Stimulated activated CD8-positive, alpha-beta memory T cell treated with anti-CD3 and anti-CD28 coated beads, Interleukin-7, amount 100 ng/mL, for 1 hour (primary cell): ENCODE measurements at places on chromosomes 6 and 20.

DNA sequence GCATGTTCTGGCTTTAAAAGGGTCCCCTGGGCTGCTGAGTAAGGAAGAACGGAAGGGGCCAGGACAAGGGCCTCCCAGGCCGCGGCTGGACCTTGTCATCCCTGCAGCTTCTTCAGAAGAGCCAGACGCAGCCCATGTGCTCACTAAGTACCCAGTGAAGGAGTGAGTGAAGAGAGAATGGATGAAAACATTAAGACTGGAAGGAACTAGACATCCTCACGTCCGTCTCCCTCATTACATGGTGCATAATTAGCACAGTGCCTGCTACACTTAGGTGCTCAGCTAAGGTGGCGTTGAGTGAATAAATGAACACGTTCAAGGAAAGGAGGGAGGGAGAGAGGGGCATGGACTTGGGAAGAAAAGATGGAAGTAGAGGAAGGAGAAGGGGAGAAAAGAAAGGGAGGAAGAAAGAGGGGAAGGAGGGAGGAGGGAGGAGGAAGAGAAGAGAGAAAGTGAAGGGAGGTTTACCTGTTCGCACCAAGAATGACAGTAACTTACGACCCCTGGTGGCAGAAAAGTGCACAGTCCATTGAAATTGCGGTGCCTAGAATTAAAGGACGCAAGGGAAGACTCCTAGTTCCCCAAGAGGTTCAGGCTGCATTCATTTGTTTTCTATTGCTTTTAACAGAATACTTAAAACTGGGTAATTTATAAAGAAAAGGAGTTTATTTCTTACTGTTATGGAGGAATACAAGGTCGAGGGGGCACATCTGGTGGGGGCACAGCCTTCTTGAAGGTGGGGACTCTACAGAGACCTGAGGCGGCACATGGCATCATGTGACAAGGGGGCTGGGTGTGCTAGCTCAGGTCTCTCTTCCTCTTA, 8.0 kb downstream of the TP53RK start:
- DNase-seq: peak; percentile 36

GRCh38 chr6:26594730-26595632, 1.8 kb upstream of the ABT1 start:
- no peak for DNase-seq

- no peak for DNase-seq
Observed at GRCh38 chr6:28349344-28349891, 329 bp upstream of the ZKSCAN3 start.

- DNase-seq: no peak
Observed at GRCh38 chr6:10411971-10412460, 2.9 kb downstream of the TFAP2A start.

GRCh38 chr6:84358581-84358980, 131.1 kb upstream of the CEP162 start:
- no peak for DNase-seq

- no peak for DNase-seq
Observed at GRCh38 chr6:17389274-17389847, 4.0 kb upstream of the CAP2 start.

DNA sequence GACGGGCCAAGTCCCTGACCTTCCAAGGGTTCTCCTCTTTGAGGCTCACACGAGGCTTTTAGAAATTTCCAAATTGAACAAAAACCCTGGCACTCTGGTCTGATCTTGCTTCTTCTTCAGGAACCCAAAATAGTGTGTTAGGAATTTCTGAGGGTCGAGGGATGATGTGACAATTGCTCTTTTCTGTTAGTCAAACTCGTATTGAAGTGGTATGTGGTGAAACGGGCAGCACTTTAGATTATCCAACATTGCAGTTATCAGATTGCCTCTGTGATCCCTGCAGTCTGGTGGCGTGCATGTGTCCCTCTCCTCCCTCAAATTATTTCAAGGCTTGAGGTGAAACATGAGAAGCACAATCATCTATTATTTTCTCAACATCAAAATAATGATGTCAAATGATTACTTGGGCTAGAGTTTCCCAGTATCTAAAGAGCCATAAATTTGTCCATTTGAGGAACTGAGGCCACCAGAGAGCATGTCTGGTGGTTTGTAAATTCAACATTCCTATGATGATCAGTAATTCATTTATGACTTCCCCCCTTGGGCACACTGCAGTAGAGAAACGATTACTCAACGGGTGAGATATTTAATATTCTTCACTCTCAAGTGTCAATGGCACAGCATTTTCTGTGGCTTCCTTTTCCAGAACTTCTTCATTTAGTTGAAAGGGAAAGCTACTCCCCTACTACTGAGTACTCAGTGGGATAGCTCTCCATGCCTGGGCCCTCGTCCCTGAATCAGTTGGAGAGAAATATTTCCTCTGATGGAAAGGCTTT, 308.6 kb upstream of the MAP3K7 start:
- no peak for DNase-seq

DNA sequence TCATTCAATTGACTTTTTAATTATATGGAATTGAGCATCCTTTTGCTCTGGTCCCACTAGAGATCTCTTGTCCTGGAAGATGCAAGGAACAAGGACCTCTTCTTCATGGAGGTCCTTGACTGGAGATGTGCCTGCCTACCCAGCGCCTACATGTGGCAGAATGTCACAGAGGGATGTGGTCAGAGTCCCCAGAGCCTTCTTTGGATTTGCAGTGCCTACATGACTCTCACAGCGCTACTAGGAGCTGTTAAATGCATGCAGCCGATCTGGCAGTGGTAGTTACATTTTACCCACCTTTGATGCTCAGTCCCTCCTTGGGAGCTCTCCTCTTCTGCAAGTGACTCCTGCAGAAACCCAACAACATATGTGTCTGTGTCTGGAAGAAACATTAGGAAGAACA, 51.9 kb upstream of the ADTRP start:
- no peak for DNase-seq

DNA sequence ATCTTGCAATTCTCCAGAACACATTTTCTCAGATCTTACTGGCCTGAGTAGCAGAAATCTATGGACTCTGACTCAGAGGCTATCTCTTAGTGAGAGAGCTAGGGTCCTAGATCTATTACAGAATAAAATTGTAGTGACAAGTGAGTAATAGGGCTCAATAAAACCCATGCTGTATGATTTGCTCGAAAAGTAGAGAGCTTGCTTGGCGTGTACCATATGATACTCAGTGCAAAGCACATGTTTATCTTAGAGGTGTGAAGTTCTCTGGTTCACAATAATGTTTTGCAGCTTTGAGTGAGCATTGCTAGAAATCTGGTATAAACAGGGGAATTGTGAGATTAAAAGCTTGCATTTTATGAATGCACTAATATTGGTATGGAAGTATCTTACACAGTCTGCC, 87.8 kb upstream of the PRSS16 start:
- DNase-seq: no peak

- DNase-seq: no peak
Observed at GRCh38 chr6:18028332-18028731, 40.9 kb upstream of the KIF13A start.

DNA sequence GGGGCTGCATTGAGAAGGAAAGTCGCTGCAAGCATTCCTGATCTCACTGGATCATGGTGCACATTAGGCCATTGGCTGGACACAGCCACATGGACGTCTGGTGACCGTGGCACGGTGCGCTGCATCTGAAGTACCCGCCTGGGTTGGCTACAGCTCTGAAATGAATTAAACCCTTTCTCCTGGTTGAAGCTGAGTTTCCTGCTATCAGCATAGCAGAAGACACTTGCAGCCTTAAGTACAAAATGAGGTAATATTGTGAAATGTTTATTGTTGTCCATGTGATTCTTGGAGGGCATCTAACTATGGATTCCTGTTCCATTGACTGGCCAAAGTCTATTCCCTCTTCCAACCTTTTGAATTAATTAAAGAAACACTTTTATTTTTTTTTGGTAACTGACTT, 89.8 kb upstream of the ADTRP start:
- no peak for DNase-seq

DNA sequence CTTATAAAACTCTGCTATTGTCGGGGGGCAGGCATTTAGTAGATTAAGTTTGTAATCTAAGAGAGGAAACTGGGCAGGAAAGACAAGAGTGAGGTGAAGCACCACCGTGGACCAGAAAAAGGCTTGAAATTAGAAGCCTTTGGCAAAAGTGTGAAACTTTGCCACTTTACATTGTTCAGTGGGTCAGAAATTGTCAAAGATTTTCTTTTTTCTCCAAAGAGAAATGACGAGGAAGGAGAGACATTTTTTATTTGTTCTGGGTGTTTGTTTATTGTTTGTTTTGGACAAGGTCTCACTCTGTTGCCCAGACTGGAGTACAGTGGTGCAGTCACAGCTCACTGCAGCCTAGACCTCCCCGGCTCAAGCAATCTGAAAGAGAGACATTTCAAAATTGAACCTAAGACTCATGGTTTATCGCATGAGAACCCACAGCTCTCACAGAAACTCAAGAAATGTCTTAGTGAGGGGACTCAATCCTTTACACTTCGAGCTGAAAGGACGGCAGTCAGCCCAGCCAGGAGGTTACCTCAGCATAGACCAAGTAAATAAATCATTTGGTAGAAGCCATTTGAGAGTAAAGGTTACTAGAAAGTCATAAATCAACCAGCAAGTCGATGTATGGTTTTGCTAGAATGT, 262.8 kb upstream of the TAB2 start:
- no peak for DNase-seq

- no peak for DNase-seq
Observed at GRCh38 chr6:96196633-96197032, 180.9 kb downstream of the FUT9 start.

DNA sequence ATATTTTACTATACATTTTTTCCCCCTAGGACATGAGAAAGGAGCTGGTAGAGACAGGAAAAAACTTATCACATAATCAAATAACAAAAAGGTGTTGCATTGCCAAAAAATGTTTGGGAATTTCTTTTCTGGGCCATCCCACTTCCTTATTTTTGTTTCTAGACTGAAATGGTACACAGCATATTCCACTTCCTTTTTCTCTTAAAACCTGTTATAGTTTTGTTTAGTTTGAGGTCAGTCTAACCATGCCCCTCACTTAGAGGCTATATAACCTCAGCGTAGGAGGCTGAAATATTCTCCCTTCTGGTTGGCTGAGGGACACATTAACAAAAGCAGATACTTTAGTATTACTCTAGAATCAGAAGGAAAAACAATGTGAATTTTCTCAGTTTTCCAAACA, 323.9 kb downstream of the GJA1 start:
- no peak for DNase-seq

DNA sequence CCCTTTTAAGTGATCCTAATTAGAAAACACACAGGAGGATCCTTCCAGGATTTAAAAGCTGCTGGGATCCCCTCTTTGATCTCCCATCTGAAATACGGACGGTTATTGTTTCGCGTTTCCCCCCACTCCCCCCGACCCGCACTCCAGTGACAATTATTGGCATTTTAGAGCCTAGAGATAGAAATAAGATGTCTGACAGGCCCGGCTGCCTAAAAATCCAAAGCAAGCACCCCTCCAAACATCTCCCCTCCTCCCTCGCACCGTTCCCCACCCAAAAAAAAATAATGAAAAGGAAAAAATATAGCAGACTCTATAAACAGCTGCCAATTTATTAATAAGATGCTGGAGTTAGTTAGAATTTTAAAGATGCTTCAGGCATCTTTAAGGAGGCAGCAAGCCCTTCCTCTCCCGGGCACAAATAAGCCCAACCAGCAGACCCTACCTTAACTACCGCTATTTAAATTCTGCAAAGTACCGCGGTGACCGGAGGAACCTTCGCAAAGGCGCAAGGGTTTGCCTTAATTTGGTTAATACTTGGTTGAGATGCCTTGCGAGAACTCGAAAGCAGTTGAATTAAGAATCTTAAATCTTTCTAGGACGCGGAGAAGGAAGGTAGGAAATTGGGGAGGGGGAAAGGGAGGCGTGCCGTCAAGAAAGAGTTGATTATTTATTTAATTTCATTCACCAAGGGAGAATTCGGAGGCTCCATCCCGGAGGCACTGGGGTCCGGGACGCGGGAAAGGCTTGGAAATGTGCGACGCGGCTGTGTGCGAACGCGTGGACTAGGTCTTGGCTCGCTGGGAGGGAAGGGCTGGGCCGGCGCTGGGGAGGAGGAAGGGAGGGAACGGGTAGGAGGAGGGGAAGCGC, 1.5 kb upstream of the ISM1 start:
- DNase-seq: no peak

DNA sequence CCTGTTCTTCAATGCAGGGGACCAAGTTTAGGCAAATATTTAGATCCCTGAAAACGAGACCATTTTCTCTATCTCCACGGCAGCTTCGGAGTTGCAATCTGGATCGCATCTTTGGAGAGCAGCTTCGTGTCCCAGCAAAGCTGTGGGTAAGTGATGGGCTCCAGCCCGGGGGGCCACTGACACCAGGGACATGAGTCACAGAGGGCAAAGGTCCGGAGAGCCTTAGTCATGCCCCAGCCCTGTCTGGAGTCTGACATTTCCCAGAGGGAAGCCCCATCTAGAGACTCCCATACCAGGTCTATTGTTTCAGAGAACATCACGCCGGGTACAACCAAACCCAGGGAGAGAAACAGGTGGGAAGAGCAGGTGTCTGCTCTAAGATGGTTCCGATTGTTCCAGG, 95.9 kb downstream of the NFATC2 start:
- no peak for DNase-seq

GRCh38 chr20:51623255-51623654, 80.7 kb upstream of the NFATC2 start:
- no peak for DNase-seq

DNA sequence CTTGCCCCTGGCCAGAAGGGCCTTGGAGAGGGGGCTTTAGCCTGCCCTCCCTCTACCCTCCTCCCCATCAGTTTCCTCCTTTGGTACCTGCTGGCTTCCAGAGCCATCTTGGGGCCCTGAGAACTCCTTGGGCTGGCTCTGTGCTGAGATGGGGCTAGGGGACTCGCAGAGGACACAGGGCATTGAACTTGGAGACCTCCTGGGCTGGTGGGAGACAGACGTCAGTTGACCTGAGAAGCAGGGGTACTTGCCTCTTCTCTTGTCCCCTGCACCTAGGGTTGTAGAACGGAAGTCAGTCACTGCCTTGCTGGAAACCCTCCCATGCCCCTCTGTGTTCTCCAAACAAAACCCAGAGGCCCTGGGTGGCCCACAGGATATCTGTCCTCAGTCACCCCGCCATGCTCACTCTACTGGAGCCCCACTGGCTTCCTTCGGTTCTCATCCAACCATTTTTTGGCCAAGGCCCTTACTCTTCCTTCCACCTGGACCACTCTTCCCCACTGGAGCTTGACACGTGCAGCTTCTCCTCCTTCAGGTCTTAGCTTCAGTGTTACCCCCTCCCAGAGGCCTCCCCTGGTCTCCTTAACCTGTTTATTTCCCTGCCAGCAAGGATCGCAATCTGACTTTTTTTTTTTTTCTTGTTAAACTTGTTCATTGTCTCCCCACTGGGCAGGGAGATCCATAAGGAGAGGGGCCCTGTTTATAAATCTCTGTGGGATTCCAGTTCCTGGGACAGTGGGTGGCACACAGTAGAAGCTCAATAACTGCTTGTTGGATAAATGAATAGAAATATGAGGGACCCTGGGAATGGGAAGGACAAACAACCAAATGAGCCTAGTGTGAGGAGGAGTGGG, 971 bp downstream of the RBCK1 start:
- DNase-seq: no peak
